ENCODE measurements at places on chromosomes 2 and 18. TPM values are rescaled to one million over a fixed set of nuclear protein-coding genes. Genes with fewer than 3 reads are reported as not detected.

DNAJC5G gene
- not detected for total RNA-seq

KLHL41 gene
- not detected for total RNA-seq

ZC3H6 gene
- total RNA-seq: 0.20 TPM

WDSUB1 gene
- total RNA-seq: 7.7 TPM

MYL1 gene
- not detected for total RNA-seq

REG3A gene
- total RNA-seq: not detected

DSC3 gene
- total RNA-seq: 0.11 TPM

NAT8 gene
- total RNA-seq: not detected

RUFY4 gene
- not detected for total RNA-seq

GALNT13 gene
- 0.21 TPM for total RNA-seq

ITPRIPL1 gene
- total RNA-seq: 0.73 TPM

UBXN4 gene
- 29.6 TPM for total RNA-seq

PIEZO2 gene
- total RNA-seq: 0.10 TPM

MROH2A gene
- not detected for total RNA-seq

CCDC74A gene
- 0.27 TPM for total RNA-seq

TTR gene
- not detected for total RNA-seq

DSC2 gene
- total RNA-seq: 1.2 TPM

NR4A2 gene
- total RNA-seq: 0.67 TPM

Measured in HT1080 (cell line).